ENCODE measurements at places on chromosomes 13 and 19.

GRCh38 chr19:56690670-56691069 is 19.1 kb upstream of the ZNF835 start:
- DNase-seq = no peak

DNA sequence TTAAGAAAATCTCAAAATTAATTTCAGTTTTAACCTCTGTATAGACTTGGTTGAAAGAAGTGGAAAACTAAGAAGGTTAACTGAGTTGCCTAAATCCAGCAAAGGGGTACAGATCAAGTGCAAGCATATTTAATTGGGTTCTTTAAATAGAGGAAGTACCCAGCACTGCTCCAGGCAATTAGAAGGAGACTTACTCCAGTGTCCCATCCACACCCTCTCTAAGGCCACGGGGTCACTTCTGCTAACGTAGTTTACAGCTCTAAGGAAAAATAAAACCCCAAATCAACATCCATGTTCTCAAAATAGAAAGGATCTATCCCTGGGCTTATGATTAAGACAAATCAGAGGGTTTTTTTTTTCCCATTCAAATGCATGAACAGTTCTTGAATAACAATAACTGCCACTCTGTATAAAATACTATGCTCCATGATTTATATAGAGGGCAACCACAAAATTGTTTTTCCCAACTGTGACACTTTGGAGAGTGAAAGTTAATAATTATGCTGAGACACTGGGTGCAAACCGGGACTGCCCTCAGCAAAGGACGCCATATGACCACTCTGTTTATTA is 4.6 kb downstream of the FRY start:
- no peak for DNase-seq

DNA sequence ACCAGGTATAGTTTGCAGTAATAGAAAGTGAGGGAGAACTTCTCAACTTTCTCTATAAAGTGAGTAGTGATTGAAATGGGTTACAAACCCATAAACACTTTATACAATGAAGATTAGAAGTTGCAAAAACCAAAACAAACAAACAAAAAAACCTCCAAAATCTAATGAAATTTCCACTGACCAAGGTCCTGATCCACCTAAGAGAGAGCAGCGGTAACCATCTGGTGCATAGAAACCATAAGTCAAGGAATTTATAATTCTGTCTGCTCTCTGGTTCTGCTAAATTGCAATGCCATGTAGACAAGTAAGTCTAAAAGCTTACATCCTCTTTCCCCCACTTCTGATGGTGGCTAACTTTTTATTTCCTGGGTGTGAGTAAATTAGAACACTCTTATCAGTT is 463.4 kb downstream of the EFNB2 start:
- DNase-seq = no peak

DNA sequence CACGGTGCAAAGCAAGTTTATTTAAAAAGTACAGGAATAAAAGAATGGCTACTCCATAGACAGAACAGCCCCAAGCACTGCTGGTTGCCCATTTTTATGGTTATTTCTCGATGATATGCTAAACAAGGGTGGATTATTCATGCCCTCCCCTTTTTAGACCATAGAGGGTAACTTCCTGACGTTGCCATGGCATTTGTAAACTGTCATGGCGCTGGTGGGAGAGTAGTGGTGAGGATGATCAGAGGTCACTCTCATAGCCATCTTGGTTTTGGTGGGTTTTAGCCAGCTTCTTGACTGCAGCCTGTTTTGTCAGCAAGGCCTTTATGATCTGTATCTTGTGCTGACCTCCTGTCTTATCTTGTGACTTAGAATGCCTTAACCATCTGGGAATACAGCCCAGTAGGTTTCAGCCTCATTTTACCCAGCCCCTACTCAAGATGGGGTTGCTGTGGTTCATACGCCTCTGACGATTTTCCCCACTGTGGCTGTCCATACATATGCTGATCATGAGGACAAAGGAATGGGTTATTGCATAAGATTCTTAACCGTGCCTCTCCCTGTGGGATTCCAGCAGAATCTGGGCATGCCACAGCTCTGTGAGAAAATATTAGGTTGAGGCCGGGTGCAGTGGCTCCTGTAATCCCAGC is 36.9 kb upstream of the ZNF507 start:
- no peak for DNase-seq

- no peak for DNase-seq
Observed at GRCh38 chr13:91058066-91058465, 289.4 kb upstream of the MIR17HG start.

DNA sequence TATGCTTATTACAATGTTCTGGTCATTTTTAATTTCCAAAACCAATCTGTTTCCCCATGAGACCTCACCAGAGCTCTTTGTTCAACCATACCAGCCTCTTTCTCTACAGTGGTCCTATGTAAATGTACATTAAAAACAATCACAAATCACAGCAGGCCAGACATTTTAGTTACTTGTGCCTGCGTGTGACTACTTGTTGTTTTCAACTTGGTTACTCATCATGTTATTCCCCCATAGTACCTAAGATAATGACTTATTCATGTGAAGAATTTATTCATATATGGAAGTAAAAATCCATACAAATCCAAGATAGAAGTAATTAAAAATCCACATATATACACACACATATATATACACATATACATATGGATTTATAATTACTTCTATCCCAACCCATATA is 379.6 kb downstream of the SLITRK6 start:
- no peak for DNase-seq

- DNase-seq = no peak
Observed at GRCh38 chr13:85586422-85586831, 212.8 kb downstream of the SLITRK6 start.

DNA sequence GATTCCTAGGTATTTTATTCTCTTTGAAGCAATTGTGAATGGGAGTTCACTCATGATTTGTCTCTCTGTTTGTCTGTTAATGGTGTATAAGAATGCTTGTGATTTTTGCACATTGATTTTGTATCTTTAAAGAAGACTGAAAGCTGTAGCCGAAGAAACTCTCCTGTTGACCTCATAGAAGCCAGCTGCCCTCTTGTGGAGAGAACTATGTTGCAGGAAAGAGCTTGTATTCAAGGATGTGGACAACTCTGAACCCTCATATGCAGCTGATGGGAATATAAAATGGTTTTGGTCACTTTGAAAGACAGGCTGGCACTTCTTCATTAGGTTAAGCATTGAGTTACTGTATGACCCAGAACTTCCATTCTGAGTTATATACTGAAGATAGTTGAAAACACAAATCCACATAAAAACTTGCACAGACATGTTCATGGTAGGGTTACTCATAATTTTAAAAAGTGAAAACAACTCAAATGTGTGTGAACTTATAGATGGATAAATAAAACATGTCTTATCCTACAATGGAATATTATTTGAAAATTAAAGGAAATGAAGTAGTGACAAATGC is 65.8 kb upstream of the SLITRK6 start:
- no peak for DNase-seq

DNA sequence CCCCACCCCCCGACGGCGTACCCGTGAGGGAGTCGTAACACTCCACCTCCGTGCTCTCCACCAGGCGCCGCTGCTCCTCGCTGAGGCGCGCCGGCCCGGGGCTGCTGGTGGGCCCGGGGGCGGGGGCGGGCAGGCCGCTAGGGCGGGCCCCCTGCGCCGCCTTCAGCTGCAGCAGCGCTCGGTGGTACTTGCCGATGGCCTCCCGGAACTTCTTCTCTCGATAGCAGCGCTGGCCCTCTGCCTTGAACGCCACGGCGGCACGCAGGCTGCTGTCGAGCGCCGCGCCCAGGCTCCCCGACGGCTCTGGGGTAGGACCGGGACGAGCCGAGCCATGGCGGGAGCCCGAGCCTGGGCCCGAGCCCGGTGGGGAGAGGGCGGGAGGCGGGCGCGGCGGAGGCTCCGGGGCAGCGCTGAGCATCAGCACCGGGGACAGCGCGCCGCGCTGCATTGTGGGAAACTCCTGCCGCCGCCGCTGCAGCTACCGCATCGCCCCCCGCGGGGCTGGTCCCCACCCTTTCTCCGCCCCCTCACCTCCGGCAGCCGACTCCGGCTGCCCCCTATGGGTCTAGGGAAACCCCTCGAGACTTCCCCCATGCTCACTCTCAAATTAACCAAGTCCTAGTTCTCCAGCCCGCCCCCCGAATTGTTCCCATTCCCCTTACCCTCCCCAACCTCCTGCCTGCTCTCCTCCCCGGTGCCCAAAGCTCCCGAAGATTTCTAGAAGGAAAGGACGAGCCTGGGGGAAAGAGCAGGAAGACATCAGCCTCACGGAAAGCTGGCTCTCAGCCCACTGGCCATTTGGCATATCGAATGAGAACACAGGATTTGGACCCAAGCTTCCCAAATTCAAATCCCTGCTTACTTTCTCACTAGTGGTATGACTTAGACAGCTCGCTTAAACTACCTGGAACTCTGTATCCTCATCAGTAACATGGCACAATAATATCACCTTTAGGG is at the start of gene TTC9B:
Gene TTC9B, minus strand, starts transcription at position 451 of the 957 bp plus-strand sequence. Its CDS starts 3 bp downstream, at position 448.
- peak; percentile 73 for DNase-seq

DNA sequence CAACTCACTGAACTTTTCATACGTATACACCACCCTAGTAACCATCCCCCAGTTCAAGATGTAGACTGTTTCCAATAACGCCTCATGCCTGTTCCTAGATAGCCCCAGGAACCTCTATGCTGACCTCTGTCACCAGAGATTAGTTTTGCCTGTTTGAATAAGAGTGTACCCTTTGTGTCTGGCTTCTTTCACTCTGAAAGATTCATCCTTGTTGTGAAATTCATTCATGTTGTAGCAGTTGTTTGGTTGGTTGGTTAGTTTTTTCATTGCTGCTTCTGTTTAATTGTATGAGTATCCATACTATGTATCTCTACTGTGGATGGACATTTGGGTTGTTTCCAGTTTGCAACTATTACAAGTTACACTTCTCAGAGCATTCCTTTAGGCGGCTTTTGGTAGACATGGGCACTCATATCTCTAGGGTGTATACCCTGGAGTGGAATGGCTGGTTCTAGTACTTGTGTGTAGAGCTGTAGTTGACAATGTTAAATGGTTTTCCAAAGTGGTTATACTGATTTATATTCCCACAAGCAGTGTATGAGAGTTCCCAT is 1.6 kb downstream of the RNASEH2B start:
- peak; percentile 71 for DNase-seq

GRCh38 chr19:33464010-33464732 is 57.4 kb downstream of the PEPD start:
- no peak for DNase-seq

DNA sequence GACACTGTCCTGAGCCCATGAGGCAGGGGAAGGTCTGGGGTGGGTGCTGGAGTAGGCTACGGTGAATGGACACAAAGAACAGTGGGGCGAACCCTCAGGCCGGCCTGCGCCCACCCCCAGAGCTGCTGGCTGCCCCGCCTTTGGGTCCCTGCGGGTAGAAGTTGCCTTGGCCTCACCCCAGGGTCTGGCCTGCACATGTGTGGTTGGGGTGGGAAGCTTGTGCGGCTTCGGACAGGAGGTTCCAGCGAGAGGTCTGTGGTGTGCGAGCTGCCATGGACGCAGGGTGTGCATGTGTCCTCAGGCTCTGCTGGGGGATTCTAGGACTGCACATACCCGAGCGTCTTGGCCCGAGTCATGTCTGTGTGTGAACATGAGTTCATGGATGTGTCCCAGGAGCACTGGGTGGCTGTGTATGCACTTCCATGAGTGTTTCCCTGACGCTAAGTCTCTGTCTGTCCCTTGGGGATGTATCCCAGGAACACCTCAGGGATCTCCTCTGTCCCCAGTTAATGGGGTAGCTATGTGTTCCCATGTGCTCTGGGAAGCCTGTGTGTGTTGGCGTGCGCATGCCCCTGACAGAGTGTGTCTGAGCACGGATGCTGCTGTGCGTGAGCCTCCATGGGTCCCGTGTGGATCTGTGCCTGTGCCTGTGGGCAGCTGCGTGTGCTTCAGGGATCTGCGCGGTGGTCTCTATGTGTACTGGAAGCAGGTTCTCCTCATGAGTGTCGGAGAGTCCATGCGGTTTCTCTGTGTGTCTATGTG is 20.8 kb upstream of the POU2F2 start:
- DNase-seq = peak; percentile 64

DNA sequence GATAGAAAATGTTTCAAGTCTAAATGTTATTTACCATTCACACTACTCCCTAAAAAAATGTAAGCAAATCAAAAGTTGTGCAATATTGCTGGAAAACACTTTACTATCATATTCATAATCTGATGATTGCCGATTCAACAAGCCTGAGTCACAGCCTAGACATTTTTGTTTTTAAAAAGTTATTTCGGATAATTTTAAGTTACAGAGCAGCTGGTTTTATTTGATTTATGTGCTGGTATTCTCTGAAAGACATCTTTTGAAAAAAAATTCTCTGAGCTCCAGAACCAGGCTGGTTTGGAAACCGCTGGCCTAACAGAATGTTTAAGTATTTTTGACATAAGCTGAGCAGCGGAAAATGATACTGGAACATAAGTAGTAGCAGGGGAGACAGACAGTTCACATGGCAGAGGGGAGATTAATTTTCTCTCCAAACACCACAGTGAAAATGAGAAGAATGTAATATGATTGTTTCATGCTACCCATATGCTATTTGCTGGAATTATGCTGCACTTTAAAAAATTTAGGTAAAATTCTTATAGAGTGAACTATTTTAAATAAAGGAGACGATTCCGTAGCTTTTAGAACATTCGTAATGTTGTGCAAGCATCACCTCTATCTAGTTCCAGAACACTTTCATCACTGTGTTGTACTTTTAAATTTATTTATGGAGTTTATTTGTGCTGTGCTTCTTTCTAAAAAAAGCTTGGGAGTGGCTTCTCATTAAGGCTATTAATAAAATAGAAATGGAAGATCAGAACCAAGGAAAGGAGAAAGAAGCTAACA is 36.1 kb downstream of the TBC1D4 start:
- DNase-seq = no peak

GRCh38 chr19:2089001-2089711 is 7.0 kb downstream of the MOB3A start:
- no peak for DNase-seq

DNA sequence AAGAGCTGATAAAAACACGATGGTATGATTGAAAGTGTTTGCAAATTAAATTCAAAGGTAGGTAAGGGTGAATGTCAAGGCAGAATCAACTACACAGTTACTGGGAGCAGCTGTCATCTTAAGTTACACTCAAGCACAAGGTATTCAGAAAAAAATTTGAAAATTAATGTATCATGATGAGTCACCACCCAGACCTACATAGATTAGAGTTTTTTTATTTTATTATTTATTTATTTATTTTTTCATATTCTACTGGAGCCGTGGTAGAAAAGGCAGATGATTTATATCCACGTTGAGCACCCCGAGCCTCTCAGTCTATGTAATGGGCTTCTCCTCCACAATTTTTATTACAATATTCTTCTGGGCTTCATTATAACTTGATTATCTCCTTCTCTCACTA is 728.9 kb upstream of the ARGLU1 start:
- DNase-seq = no peak

GRCh38 chr19:46412650-46413261 is 608 bp downstream of the CCDC8 start:
- peak; percentile 55 for DNase-seq

- DNase-seq = no peak
Observed at GRCh38 chr13:75220861-75221260, 261.1 kb downstream of the TBC1D4 start.

GRCh38 chr19:3607303-3608078 is 816 bp upstream of the TBXA2R start:
- DNase-seq = peak; percentile 16

- DNase-seq = no peak
Observed at GRCh38 chr13:30743319-30744055, 8.1 kb downstream of the ALOX5AP start.

GRCh38 chr19:51607077-51607476 is 23.1 kb downstream of the SIGLEC5 start:
- no peak for DNase-seq

- DNase-seq = peak; percentile 70
Observed at GRCh38 chr13:48232420-48233045, 473 bp upstream of the ITM2B start.

Data from retina (tissue), 1 donor.